ENCODE measurements at places on chromosomes 7 and 10. TPM values are rescaled to one million over a fixed set of nuclear protein-coding genes. Genes with fewer than 3 reads are reported as not detected.

SHH gene
- not detected for total RNA-seq

THNSL1 gene
- total RNA-seq: 2.3 TPM

TAS2R41 gene
- not detected for total RNA-seq

ANAPC16 gene
- 54.7 TPM for total RNA-seq

HOXA7 gene
- 1.9 TPM for total RNA-seq

HOXA9 gene
- total RNA-seq: 28.9 TPM

GIMAP4 gene
- total RNA-seq: 332 TPM

CALCR gene
- not detected for total RNA-seq

NAT16 gene
- total RNA-seq: not detected

AGK gene
- total RNA-seq: 29.0 TPM

IDI2 gene
- total RNA-seq: not detected

GSDME gene
- total RNA-seq: 41.3 TPM

COL1A2 gene
- 21.8 TPM for total RNA-seq

CTAGE4 gene
- total RNA-seq: 0.30 TPM

MYL10 gene
- total RNA-seq: not detected
